Activated T-helper 1 cell treated with Interleukin-2 at 50 U/mL for 16 hours (primary cell): ENCODE measurements at places on chromosomes 1 and 21.
A peak's percentile ranks its signal among the peaks of the same experiment; 100 is the strongest.

DNA sequence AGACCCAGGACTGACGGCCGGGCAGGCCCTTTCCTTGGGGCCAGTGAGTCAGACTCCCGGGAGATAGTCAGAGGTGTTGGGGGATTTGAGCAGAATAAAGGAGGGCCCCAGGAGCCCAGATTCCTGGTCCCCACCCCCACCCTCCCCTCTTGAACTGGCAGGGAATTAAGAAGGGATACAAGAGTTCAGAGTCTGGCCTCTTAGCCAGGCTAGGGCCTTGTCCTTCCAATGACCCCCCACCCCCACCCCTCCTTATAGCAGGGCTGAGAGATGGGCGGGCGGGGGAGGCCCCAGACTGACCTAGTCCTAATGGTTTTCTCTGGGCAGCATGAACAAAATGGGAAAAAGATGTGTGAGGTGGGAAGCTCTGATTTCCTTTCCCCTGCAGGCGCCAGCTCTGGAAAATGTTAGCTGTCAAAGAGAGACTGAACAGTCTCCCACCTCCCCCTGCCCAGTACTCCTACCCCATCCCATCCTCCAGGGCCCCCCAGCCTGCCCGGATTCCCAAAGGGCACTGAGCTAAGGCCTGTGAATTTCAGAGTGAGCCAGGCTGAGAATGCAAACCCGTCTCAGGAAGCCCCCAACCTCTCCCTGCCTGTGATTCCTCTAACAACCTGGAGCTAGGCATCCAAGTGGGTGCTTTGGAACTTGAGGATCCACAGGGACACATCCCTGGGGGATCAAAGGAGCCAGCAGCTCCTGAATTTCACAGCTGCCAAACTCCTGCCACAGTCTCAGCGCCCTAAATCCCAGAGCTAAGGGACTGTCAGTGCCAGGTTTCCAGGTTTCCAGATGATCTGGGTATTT lies 5.8 kb upstream of the CRABP2 start:
- no peak for DNase-seq

- DNase-seq: no peak
Measured at GRCh38 chr1:155880251-155880650, 20.9 kb downstream of the SYT11 start.

DNA sequence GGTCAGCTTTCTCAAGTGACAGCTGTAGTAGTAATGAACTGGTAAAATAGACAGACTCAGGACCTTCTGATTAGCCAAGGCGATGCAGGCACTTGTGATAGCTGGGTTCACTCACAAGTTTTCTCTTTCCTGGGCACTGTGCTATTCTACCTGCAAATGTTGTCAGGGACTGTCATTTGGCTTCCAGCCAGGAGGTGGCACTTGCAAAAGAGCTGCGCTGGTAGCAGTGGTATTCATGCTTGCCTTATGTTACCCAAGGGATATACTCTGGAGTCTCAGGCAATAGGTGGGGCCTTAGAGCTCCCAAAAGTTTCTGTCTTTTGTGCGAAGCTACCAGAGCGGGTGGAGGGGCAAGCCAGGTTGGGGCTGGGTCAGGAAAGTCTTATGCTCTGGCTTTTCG lies 23.5 kb downstream of the IFI44 start:
- no peak for DNase-seq

DNA sequence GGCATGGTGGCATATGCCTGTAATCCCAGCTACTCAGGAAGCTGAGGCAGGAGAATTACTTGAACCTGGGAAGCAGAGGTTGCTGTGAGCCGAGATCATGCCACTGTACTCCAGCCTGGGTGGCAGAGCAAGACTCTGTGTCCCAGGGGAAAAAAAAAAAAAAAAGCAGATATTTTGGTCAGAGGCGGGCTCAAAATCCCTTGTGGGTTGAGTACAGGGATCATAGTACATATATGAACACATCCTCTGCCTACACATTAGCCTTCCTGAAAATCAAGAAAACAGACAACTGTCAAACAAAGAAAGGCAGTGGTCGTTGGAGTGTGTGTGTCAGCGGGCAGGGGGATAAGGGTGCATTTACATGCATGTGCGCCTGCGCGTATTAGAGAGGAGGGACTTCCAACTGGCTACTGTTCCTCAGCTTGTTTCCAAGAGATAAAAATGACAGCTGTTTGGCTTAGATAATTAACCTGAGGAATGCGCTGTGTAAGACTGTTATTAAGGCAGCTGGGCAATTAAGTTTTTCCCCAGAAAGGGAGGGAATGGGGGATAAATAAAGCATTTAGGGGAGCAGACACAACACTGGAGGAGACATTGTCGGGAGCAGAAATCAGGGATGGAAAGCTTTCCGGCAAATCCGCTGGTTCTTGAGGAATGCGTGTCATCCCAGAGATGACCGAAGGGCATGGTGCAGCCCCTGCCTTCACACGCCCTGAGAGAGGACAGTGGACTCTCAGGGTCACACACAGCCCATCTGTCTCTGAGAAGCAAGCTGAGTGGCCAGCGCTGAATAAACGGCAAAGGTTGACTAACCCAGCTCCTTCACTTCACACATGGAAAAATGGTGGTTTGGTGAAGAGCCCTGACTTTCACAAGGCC lies 6.4 kb downstream of the LAMB3 start:
- no peak for DNase-seq

- no peak for DNase-seq
Measured at GRCh38 chr1:14724246-14724645, 125.8 kb downstream of the KAZN start.

- DNase-seq: no peak
Measured at GRCh38 chr1:165408518-165408917, 36.4 kb downstream of the RXRG start.

DNA sequence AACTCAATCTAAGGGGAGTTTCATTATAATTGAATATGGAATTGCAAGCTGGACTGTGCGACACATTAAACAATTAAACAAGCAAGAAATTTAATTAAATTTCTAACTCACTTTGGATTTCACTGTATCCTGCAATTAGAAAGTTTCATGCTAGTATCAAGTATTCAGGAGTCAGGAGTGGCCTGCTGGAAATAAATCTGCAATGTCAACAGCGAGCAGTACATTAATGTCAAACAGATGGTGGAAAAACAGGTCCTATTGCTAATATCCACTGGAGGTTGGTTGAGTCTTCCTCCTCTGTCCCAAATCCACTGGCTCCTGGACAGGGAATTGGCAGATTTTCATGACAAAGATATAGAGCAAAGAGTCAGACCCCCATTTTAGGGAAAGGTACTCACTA lies 237.1 kb downstream of the VAV3 start:
- no peak for DNase-seq

- DNase-seq: no peak
Measured at GRCh38 chr1:212458817-212459216, 26.1 kb downstream of the NENF start.

DNA sequence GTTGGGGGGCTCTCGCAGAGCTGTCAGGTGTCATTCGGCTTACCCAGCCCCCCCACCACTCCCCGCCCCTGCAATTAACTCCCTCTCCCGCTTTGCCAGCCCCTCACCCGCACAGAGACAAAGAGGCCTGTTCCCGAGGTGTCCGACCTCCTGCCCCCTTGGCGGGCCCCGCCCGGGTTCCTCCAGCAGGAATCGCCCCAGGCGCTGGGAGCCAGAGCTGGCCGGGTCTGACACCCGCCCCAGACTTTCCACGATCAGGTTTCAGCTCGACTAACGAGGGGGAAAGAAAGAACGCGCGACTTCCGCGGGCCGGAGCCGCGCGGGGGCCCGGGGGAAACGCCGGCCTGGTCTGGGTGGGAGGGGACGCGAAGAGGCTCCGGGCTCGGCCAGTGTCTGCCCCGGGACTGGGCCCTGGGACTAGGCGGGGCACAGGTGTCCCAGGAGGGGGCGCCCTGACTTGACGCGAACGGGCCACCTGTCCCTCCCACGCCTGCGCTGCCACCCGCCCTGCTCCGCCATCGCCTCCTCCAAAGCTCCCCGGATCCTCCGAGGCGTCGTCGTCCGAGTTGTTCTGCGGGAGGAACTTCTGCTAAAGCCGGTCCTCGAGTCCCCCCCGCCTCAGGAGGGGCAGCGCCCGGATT lies 36.4 kb upstream of the HHAT start:
- peak; percentile 5 for DNase-seq

DNA sequence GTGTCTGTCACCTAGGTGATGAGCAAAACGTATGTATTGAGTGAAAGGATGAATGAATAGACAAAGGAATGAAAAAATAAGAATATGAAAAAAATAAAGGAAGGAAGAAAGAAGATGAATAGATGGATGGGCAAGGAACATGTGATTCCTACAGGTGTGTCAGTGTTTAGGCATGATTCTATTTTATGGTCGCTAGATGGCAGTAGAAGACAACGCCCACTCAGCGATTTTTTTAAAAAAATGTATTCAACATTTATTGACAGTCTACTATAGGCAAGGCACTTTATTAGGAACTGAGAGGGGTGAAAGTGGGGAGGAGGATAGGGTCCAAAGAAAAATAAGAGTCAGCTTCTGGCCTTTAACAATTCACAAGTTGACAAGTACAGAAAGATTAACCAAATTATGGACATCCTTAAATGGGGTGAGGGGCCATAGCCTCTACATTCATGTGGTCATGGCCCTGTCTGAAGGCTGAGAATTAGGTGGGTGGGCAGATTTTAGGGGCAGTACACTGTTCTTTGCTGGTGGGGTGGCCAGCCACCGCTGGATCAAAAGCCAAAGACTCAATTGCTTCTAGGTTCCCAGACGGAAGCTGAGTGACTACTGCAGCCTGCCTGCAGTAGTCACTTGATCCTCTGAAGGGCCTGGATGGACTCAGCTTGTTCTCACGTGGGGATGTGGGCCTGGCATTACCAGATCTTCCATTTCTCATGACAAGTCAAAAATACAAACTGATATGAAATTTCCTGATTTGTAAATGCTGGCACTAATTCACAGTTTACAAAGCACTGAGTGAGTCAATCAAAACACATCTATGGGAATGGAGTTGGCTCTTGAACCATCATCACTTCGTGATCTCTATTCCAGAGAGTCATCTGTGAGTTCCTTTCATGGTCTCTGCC lies 83.9 kb downstream of the FASLG start:
- no peak for DNase-seq

GRCh38 chr1:232643251-232643650 lies 13.3 kb upstream of the SIPA1L2 start:
- DNase-seq: no peak

DNA sequence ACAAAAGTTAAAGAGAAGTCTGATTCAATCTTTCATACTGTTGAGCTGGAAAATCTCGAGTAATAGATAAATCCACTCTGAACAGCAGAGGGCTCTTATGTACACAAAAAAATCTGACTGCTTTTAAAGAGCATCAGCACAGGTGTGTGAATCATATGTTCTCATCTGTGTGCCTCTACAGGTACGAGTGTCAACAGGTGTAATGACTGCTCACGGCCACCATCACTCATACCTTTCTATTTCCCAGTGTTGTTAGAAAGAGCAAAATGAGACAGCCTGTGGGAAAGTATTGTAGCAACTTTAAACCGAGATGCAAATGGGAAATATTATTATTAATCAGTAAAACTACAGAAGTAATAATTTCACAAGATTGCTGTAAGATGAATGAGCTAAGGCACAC lies 49.0 kb upstream of the SCAF4 start:
- DNase-seq: no peak

DNA sequence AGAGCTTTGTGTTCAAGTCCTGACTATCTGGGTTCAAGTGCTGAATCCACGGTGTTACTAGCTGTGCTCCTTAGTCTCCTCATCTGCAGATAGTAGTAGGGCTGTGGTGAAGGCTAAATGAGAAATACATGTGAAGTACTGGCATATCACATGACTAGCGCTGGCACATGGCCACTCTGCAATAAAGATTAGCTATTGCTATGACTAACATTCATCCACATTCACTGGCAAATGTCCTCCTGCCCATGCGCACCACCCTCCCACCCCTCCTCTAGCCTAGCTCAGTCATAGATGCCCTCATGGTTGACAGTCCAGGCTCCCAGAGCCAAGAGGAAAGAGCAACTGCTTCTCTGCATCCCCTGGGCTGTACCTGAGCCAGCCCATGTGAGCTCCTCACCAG lies 8.5 kb upstream of the COL8A2 start:
- DNase-seq: no peak

DNA sequence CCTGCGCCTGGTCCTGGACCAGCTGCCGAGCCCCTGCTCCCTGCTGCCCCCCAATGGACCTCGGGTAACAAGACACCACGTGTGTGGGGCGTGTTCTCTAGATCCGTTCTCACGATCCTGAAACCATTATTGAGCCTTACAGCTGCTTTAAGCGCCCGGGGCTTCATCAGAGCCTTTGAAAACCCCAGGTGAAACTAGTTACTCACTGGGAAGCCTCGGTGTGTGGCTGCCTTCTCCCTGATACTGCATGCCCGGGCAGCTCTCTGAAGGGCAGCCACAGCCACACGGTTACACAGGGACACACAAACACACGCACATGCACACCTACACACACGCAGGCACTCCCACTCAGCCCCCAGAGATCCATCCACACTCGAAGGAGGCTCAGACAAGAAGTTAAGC lies 5.3 kb downstream of the HES2 start:
- DNase-seq: no peak

- DNase-seq: peak; percentile 59
Measured at GRCh38 chr21:33199516-33200217, 30.1 kb upstream of the IFNAR2 start.

DNA sequence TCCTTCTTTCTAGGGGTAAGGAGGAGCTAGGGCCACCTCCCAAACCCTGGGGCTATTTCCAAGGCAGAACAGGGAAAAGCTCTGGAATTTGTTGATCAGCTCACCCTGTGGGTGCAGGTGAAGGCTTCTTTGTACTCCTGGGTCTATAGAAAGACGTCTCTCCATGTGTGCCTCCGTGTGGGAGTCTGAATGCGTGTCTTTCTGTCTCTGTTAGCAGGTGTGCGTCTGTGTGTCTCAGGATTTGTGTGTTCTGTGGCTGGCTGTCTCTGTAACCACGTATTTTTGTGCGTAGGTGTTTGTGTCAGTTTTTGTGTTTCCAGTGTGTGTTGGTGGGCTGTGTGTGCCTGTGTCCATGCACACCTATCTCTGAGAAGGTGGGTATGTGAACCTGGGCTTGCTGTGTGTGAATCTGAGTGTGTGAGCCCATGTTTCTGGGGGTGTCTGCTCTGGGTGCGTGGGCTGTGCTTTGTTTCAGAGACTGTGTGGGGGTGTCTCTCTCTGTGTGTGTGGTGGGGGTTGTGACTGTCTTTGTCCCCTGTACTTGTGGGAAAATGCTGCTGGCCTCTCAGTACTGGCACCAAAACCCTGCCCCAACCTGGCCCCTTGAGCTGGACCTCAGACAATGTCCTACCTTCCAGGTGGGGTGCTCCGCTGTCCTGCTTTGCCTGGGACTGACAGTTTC lies 12.7 kb upstream of the ETV3L start:
- no peak for DNase-seq

- no peak for DNase-seq
Measured at GRCh38 chr1:160116283-160117147, 956 bp downstream of the ATP1A2 start.

- DNase-seq: no peak
Measured at GRCh38 chr1:44077421-44077820, 41.2 kb upstream of the KLF17 start.
